ENCODE measurements at places on chromosomes 7 and 10. TPM values are rescaled to one million over a fixed set of nuclear protein-coding genes. Genes with fewer than 3 reads are reported as not detected.

Gene WAPL
- 46.0 TPM for total RNA-seq

DNA sequence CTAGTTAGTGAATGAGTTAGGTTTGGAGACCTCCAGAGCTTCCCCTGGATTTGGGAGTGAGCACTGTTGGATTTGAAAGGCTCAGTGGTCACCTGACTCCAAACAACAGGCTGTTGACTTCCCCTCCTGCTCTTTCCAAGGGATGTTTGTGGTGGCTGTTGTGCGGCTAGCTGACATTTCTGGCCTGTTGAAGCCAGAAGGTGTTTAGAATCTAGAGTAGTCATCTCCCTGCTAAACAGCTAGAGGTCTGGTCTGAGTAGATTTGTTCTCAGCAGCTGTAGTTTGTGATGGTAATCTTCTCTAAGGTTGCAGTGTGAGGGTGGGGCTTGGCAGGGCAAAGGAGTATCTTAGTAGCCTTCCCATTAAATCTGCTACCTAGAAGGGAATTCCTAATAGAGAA lies 30.1 kb downstream of the BPGM start:
- no peak for DNase-seq

DNA sequence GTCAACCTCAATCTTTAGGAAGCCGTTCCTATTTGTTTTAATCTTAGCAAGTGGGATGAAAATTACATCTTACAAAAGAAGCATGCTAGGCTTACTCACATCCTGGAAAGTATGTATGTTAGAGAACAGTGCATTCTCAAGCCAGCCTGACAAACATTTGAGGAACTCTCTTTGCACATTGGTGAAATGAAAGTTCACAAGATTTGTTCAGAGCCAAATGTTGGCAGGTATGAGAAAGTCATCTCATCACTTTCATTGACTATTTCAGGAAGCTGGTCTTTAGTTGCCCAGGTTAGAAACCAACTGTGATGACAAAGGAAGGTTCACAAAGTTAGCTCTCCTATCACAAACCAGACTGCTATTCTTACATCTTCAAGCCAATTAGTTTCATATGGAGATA lies 57.1 kb downstream of the ABCB1 start:
- DNase-seq, result no peak

Gene HOXA7
- total RNA-seq, result 4.4 TPM

- DNase-seq, result no peak
Measured at GRCh38 chr10:6748981-6749635, 169.0 kb upstream of the PRKCQ start.

- peak; percentile 59 for DNase-seq
Measured at GRCh38 chr10:72162978-72163377, 52.8 kb upstream of the ANAPC16 start.

Gene C7orf33
- not detected for total RNA-seq

- DNase-seq, result peak; percentile 26
Measured at GRCh38 chr10:36493516-36493880, 631.9 kb upstream of the ANKRD30A start.

DNA sequence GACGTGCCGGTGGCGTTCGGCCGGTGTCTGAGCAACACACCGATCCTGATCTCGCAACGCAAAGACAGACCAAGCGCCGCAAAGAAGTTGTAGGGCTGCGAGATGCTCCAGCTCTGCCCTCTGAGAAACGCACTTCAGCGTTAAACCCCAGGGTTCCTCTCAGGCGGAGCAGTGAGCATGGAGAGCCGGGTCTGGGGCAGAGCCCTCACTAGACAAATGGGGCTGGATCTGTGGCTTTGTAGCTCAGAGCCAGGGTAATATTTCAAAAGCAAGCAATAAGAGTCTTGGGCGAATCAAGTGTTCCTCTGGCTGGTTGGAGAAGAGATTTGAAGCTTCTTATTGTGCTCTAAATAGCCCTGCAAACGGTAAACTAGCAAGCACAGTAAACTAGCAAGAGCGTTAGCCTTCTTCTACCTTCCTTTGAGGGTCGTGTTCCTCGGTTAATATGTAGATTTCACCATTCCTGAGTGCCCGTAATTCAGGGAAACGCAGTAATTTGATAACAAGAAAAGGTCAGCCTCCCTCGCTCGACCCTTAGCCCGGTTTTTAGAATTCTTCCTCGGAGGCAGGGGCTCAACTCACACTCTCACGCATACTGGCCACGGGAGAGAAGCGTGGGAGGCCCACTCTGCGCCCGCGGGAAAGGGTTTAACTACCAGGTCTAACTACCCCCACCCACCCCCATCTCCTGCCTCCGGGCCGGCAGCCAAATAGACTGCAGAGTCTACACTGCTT lies 6.7 kb downstream of the SKAP2 start:
- DNase-seq, result peak; percentile 36

- DNase-seq, result no peak
Measured at GRCh38 chr10:80945264-80945880, 407.7 kb downstream of the SH2D4B start.

DNA sequence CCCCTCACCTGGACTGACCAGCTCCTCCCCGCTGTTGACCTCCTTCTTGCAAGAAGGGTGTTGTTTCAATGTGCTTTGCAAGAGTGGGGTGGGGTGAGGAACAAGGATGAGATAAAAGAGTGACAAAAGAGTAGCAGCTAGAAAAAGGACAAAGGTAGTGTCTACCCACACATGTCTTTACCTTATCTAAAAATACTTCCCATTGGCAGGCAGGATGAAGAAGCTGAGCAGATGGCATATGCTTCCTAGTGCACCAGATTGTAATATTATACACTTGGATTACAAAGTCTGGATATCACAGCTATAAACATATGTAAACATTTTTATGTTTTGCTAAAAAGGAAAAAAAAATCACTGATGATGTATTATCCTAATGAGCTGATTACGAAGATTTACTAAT lies 34.5 kb downstream of the CHN2 start:
- DNase-seq, result no peak

Gene GDF2
- not detected for total RNA-seq

DNA sequence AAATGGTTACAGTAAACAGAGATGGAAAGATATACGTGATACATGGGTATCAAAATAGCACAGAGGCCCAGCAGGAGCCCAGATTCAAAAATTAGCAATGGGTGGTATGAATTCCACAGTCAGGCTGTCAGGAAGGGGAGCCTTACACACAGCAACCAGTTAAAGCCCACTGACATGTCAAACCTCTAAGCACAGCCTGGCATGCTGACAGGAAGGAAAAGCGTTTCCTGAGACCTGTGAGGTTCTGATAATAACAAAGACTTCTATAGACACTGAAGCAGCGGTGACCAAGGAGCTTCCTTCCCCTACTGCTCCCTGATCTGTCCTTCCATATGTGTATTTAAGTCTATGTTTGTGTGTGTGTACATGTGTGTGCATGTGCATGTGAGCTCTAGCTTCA lies 89.9 kb downstream of the PHYHIPL start:
- no peak for DNase-seq

- no peak for DNase-seq
Measured at GRCh38 chr7:117025891-117026290, 72.6 kb downstream of the ST7 start.

- no peak for DNase-seq
Measured at GRCh38 chr7:43700059-43700501, 29.2 kb downstream of the COA1 start.

DNA sequence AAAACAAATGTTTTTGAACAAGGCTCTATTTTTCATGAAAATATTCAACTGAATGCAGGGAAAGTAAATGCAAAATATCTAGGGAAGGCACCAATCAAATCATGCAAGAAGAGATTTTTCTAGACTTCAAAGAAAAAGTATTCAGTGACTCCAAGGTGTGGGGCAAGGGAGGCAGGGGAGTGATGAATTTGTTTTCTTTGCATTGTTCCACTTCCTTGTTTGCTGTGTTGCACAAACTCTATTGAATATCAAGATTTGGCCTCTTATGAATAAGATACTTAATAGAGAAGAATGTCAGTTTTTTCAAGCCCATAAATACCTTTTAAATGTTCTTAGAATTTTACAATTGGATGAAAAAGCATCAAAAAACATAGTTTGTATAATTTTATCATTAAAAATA lies 26.4 kb downstream of the STEAP1 start:
- no peak for DNase-seq

Gene DGKB
- total RNA-seq, result 0.88 TPM

Gene OGDH
- 59.2 TPM for total RNA-seq

DNA sequence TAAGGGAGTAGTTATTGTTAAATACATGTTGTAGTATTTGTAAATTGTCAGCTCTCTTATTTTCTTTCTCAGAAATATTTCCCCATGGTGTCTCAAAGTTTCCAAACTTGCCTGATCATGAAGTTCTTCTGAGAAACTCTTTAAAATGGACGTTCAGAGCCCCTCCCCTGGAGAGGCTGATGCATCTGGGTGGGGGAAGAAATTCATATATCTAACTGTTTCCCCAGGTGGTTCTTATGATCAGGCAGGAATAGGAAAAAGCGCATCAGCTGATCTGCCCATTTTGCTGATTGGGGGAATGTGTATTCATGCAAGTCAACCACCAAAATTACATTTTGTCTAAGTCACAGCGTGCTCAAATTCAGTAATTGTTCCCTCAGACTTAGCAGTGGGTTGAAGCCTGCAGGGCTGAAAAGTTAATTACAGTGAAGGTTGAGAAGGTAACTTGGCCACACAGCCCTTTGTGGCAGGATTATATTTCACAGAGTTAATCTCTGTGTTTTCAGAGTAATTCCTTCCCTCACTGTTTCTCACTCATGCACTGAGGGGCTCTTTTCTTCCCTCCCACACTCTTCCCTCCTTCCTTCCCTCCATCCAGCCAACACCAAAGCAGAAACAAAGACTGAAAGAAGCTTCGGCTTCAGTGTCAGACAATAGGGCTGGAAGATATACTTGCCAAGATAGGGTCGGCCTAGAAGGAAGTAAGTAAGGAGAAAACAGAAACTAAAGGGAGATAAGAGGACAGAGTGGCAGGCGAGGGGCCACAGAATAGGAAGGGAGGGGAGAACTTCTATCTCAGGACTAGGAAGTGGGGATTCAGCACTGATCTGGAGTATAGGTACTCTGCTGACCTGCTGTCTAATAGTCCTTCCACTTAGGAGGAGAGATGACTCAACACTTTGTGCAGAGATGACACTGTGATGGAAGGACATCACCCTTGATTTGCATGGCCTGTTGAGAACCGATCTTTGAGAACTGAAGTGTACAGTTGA lies 50.5 kb upstream of the STARD3NL start:
- no peak for DNase-seq

Gene UBE2D4
- 19.2 TPM for total RNA-seq

GRCh38 chr10:129855836-129856563 lies 108.1 kb downstream of the EBF3 start:
- no peak for DNase-seq

- DNase-seq, result no peak
Measured at GRCh38 chr7:139714163-139714901, 63.5 kb downstream of the HIPK2 start.

- DNase-seq, result peak; percentile 49
Measured at GRCh38 chr7:151715666-151716315, 161.1 kb downstream of the PRKAG2 start.

Gene CLRN3
- total RNA-seq, result not detected

DNA sequence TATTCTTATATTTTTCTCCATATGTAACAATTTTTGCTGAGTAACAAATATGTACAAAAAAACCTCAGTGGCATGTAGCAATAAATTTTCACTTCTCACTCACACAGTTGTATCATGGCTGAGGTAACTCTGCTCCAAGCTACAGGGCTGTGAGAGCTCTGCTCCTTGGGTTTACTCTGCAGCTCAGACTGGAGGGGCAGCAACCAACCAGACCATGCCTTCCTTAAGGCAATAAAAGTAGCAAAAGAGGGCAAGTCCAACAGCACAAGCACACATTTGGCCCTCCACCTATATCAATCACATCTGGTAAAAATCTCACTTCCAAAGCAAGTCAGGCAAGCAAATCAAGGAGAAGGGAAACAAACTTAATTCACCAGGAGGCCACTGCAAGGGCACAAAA lies 102.9 kb downstream of the CRPPA start:
- no peak for DNase-seq
